ENCODE measurements at places on chromosomes 6 and 20.
A peak's percentile ranks its signal among the peaks of the same experiment; 100 is the strongest.

- no peak for DNase-seq
Measured at GRCh38 chr20:36493801-36494114, 47.6 kb upstream of the MYL9 start.

- no peak for DNase-seq
Measured at GRCh38 chr6:64012351-64013001, 376.9 kb downstream of the PHF3 start.

GRCh38 chr6:1001655-1002349, 308.9 kb upstream of the EXOC2 start:
- DNase-seq: no peak

- DNase-seq: no peak
Measured at GRCh38 chr20:48231253-48231930, 446.1 kb upstream of the SULF2 start.

DNA sequence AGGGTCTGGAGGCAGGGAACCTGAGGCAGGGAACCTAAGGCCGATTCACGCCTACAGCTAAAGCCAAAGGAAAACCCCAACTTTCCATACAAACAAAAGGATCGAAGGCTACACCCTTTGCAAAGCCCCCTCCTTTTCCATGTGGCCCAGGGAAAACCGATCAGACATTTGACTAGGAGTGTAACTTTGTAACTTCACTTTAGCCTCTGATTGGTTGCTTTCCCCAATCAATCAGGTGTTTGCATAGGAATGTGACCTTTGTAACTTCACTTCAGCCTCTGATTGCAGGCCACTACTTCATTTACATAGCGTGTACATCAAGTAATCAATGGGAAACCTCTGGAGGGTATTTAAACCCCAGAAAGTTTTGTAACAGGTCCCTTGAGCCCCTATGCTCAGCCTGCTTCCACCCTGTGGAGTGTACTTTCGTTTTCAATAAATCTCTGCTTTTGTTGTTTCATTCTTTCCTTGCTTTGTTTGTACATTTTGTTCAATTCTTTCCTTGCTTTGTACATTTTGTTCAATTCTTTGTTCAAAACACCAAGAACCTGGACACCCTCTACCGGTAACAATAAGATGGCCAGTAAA, 43.3 kb downstream of the CHD6 start:
- no peak for DNase-seq

GRCh38 chr6:12627053-12627452, 89.5 kb upstream of the PHACTR1 start:
- DNase-seq: no peak

DNA sequence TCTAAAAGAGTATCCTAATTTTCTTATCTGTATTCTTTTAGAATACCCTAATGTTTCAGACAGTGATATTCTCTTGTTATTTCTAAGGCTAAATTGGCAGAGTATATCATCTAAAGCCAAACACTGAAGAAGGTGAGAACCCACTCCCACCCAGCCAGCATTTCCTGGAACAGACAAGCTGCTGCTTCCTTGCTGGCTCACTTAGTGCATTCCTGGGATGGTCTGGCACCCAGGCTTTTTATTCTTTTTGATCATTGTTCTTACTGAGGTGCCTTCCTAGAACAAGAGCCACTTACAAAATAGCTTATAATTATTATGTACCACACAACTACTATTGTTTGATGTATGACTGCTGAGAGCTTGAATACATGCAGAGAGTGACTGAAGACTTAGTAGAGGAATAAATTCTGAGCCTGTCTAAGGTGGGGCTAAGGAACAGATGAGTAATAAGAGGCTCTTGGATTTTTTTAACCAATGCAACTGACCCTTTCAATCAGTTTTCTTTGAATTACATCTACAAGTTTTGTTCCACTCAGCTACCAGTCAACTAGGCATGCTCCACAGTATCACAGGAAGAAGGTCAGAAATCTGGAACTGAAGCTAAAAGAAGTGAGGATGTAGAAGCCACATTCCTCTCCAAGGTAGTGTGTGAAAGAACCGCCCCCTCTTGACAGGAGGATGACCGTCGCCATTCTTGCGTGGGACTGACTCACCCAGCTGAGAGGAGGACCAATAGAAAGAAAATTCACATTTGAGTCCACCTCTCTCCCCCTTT, 30.1 kb downstream of the PRPH2 start:
- DNase-seq: no peak

GRCh38 chr6:30211899-30212298, 1.3 kb downstream of the TRIM26 start:
- DNase-seq: no peak

GRCh38 chr20:47843886-47844567, 58.7 kb upstream of the SULF2 start:
- no peak for DNase-seq

GRCh38 chr20:4154958-4155411, 139.6 kb upstream of the RNF24 start:
- DNase-seq: peak; percentile 65

DNA sequence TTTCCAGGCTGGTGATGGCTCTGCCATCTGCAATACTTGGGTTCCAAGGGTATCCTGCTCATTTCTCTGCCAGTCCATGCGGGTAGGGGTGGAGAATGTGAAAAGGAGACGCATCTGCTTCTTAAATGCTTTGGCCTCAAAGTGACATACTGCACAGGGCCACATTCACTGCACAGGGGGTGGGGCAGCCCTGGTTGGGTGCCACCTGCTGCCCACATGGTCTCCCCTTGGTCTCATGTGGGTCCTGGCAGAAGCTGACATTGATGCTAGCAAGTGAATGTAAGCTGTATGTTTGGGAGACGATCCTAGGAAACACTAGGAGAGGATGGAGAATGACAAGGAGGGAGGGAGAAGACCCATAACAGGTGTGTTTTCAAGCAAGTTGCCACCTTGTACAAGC, 140.9 kb downstream of the EDN3 start:
- DNase-seq: no peak

DNA sequence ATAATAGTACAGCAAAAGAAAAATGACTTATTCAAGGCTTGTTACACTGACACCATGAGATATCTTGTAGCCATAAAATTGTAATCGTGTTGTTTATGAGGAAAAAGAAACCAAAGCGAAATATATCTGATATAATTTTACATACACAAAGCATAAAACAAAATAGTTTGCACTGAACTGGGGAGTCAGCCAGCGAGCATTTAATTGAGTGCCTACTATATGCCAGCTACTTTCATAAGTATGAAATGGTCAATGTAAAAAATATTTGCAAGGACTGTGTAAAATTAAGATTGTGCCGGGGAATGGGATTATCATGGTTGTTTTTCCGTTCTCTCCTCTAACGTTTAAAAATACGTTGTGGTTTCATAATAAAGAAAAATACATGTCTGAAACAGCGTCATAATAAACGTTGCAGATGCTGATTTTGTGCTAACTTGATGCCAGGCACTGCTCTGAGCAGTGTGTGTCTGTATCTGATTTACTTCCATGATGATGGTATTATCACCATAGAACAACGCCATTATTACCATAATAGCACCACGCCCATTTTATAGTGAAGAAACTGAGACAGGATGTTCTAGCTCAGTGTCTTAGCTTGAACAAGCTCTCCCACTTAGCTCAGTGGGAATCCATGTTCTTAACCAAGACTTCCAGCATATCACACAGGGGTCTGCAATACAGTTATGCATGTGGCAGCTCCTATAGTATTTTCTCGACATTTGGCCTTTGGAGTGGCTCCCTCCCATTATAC, 144.6 kb downstream of the BCAS1 start:
- DNase-seq: no peak

GRCh38 chr20:56460459-56460858, 8.0 kb upstream of the RTF2 start:
- DNase-seq: peak; percentile 81

DNA sequence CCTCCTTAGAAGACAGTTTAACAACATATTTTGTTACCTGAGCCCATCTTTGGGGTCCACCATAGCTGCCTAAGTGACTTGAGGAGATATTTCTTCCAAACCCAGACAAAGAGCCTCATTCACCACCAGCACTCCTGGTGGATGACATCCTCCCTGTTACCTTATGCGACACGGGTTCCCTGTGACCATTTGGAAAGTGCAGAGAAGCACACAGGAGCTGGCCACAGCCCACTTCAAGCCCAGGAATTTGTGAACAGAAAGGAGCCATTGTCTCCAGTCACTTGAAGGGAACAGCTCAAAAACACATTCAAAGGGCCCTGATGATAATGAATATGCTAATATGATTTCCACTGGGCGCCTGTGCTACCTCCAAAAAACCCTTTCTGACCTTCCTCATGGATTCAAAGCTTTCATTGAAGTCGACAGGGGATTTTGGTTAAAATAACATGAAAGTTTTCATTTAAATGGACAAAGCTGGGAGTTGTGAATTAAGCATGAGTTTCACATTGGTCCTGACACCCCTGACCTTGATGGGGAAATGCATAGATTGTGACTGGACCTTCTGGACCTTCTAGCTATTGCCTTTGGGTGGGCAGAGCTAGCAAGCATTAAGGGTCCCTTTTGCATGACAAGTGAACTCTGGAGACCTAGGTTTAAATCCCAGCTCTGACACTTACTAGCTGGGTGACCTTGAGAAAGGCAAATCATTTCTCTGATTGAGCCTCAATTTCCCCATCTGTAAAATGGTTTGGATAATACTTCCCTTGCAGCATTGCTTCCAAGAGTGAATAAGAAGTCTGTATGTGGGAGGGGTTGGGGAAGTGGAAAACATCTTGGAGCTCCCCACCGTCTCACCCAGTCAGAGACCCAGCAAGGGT, 83.3 kb upstream of the SIRPA start:
- no peak for DNase-seq

Data from CD4-positive, alpha-beta T cell treated with Interleukin-1 beta for 1 hour (primary cell).